ENCODE measurements at places on chromosomes 12 and 14.
A peak's percentile ranks its signal among the peaks of the same experiment; 100 is the strongest.

DNA sequence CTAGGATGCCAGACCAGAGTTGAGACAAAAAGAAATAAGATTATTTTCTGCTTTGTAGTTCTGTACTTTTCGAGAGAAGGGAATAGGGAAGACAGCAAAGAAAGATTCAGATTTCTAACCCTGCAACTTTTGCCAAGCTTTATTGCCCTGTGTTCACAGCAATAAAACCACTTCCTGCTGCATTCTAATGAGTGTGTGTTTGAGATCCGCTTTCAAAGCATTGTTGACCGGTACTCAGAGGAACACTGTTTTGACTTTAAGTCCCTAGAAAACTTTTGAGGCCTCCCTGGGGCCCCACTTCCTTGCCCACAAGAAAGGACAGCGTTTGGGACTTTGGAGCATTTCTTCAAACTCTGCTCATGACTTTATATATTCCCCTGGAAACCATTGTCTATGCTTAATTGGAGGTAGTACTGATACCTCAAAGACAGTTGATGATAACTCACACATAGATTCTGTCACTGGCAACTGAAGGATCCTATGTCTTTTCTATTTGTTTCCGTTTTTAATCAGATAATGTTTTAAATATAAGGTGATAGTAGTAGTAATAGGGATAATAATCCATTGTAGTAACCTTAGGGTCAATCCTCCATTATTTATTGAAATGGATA, 1.3 kb downstream of the RNASE6 start:
- ATAC-seq = no peak

DNA sequence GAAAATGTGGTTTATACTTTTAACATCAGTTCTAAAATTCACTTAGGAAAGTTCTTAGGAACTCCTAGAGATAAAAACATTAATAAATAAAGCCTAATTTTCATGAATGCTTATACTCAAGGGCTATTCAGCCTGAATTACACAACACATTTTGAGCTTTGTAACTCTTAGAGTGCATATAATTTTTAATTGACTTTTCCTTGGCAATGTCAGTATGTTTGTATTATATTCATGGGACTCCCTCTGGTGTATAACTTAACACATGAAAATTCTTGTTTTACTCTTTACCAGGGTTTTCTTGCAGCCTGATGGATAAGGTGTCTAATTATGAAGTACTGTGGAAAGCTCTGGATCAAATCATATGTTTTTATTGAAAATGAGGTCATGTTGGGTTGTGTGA, 150.6 kb upstream of the HMGA2 start:
- peak; percentile 42 for ATAC-seq

- no peak for ATAC-seq
Measured at GRCh38 chr12:86228656-86229055, 27.5 kb downstream of the MGAT4C start.

DNA sequence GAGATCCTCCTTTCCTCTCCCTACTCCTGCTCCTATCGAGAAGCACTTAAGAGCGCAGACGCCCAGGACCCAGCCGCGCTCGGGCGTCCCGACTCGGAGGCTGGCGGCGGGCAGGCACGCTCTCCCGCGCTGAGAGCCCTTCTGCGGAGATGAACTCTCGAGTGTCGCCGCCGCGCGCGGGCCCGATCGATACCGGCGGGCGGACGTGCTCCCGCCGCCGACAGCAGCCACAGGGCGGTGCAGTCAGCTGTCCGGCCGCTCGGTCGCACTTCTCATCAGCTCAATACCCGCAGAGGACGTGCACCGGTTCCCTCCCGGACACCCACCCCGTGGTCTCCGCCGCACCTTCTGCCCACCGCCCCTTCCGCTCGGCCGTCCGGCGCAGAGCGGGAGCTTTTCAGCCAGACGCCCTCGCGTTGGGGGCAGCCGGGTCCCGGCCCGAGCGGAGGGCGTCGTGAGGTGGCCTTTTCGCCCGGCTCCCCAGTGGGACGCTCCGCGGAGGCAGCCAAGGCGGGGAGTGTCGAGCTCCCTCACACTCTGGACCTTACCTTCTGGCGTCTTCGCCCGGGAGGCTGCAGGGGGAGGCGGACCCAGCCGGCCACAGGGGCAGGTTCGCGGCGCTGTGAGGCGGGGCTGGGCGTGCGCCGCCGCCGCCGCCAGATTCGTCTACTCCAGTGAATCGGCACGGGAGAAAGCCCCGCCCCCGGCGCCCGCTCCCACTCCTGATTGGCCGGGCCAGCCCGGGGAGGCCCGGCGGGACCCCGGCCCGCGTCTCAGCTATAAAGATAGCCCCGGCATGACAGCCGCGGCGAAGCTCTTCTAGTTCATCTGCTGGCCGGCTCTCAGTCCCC, at the start of gene INSM2:
TSS of gene INSM2 (plus strand) at position 808 of the 851 bp plus-strand sequence. CDS start 89 bp downstream, outside the sequence.
- peak; percentile 75 for ATAC-seq

GRCh38 chr12:14403711-14404196, 38.3 kb downstream of the ATF7IP start:
- ATAC-seq = no peak

DNA sequence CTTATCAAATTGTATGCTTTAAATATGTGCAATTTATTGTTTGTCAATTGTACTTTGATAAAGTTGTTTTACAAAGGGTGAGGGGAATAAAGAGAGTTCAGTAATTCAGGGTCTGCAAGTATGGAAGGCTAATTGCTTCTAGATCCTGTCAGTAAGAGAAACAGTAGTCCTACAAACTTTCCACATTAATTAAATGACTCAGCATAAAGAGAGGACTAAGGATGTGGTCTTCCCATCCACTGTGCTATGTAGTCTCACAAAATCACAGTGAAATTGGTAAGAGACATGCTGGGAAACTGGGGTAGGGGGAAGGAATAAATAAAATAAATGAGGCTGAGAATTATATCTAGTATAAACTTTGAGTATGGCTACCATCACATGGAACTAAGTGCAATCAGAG, 130.2 kb upstream of the PKP2 start:
- no peak for ATAC-seq

DNA sequence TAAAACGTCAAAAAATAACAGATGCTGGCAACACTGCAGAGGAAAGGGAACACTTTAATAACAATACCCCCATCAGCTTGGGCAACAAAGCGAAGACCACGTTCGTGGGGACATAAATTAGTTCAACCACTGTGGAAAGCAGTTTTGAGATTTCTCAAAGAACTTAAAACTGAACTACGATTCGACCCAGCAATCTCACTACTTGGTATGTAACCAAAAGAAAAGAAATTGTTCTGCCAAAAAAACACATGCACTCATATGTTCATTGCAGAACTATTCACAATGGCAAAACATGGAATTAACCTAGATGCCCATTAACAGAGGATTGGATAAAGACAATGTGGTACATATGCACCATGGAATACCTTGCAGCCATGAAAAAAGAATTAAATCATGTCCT, 81.2 kb upstream of the RAP1B start:
- no peak for ATAC-seq

- ATAC-seq = no peak
Measured at GRCh38 chr12:110528277-110528839, 26.2 kb downstream of the RAD9B start.

GRCh38 chr12:57347284-57347683, 83.6 kb downstream of the R3HDM2 start:
- ATAC-seq = no peak

- no peak for ATAC-seq
Measured at GRCh38 chr12:68866950-68867349, 59.0 kb downstream of the MDM2 start.

GRCh38 chr12:6039894-6040601, 84.4 kb downstream of the VWF start:
- ATAC-seq = peak; percentile 66

DNA sequence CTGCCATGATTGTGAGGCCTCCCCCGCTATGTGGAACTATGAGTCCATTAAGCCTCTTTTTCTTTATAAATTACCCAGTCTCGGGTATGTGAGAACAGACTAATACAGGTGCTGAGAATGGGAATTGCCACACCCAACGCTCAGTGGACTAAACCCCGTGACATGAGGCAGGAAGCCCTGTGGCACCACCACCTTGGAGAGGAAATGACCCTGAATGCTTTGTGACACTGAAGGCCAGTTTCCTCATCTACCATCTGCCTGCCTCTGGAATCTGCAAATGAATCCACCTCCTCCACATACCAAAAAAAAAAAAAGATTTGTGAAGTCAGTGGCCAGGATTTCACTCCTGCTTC, 41.6 kb downstream of the NT5DC3 start:
- peak; percentile 48 for ATAC-seq

GRCh38 chr12:25958428-25959070, at the start of gene RASSF8:
Gene RASSF8 (plus strand): TSS chr12:25958682. CDS start chr12:26055344, 96,662 bp downstream.
- peak; percentile 77 for ATAC-seq

GRCh38 chr12:114623737-114624136, 60.2 kb downstream of the TBX3 start:
- no peak for ATAC-seq

- ATAC-seq = peak; percentile 3
Measured at GRCh38 chr12:57837864-57838562, 8.5 kb downstream of the CTDSP2 start.

GRCh38 chr12:47326190-47326589, 246.4 kb upstream of the AMIGO2 start:
- no peak for ATAC-seq

DNA sequence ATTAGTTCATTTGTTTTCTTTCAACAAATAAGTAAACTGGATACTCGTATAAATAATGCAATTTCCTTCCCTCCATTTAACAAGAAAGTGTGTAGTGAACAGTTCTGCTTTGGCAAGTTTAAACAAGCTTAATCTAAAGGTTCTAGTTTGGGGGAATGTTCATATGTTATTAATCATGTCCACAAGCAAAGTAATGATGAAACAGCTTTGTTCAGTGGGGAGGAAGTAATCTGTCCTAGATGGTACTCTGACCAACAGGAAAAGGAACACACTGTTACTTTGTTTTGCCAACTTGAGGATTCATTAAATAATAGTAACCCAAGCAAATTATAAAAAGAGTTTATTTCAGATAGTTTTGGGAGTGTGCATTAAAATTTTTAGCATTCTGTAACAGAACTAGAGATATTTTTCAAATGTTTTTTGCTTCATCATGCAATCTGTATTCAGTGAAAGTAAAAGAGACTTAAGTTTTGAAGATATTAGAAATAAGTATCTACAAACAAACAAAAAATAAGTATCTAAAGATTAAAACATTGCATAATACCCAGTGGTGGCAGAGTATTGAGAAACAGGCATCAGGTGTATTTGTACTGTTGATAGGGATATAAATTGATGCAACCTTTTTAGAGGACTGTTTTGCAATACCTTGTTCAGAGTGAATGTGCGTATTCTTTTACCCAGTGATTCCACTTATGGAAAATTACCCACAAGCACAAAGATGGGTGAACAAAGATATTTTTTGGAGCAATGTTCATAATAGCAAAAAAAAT, 61.1 kb downstream of the RAB35 start:
- ATAC-seq = peak; percentile 86

GRCh38 chr14:74526854-74527585, 33.5 kb downstream of the ISCA2 start:
- ATAC-seq = no peak

- no peak for ATAC-seq
Measured at GRCh38 chr14:105309371-105309770, 5.2 kb upstream of the PACS2 start.

- ATAC-seq = no peak
Measured at GRCh38 chr12:87382959-87383566, 646.1 kb downstream of the C12orf50 start.

DNA sequence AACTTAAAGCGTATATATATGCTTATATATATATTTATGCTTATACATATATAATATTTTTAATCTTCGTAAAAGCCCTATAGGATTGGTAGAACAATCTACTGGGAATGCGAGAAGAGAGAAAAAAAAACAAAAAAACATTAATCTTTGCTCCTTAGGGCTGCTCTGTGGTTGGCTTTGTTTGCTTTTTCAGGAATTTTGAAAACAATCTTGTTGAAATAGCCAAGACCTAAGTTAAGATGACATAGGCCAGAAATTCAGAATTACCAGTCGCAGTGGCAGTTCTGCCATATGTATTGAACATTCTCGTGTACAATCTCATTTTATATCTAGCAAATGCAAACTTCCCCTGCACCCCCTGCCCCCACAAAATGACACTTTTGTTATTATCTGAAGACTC, 699 bp downstream of the KLRF2 start:
- no peak for ATAC-seq

- ATAC-seq = no peak
Measured at GRCh38 chr14:30692669-30693068, 70.5 kb downstream of the SCFD1 start.

GRCh38 chr12:90042920-90043641, 334.4 kb upstream of the ATP2B1 start:
- ATAC-seq = no peak

- ATAC-seq = no peak
Measured at GRCh38 chr14:99728231-99728920, 44.3 kb downstream of the CYP46A1 start.

- ATAC-seq = no peak
Measured at GRCh38 chr12:45966486-45966885, 23.9 kb downstream of the SCAF11 start.

DNA sequence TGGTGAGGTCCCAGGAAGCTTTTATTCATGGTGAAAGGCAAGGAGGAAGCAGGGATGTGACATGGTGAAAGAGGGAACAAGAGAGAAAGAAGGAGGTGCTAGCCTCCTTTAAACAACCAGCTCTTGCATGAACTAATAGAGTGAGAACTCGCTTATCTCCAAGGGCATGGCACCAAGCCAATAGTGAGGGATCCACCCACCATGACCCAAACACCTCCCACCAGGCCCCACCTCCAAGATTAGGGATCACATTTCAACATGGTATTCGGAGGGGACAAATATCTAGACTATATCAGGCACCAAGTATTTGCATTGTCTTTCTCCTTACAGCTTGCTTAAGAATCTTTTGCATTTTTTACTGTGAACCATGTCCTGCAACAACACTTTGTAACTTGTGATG, 91.9 kb upstream of the DHRS4 start:
- ATAC-seq = no peak

- ATAC-seq = peak; percentile 76
Measured at GRCh38 chr14:74973003-74973653, 17.7 kb upstream of the PGF start.

GRCh38 chr12:124753228-124753591, 110.5 kb downstream of the SCARB1 start:
- no peak for ATAC-seq

DNA sequence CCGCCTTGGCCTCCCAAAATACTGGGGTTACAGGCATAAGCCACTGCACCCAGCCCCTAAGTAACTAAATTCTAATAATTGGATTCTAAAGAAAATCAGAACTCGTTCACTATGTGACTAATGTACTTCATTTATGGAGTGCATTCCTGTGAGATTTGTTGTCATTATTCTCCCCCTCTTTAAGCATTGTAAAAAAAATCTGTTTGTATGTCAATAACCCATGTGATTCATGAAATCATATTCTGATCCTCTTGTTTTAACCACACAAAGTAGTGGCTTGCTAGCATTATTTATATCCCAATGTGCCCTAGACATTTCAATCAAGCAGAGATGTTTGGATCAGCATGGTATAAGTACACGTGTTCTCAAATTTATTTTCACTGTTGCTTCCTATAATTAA, 78.2 kb upstream of the OSBPL8 start:
- ATAC-seq = no peak

GRCh38 chr14:104746934-104747481, 5.9 kb upstream of the SIVA1 start:
- peak; percentile 49 for ATAC-seq

- peak; percentile 59 for ATAC-seq
Measured at GRCh38 chr14:24965934-24966578, 83.9 kb downstream of the STXBP6 start.

GRCh38 chr14:74531467-74531866, 37.9 kb downstream of the ISCA2 start:
- peak; percentile 79 for ATAC-seq

- ATAC-seq = peak; percentile 19
Measured at GRCh38 chr14:35342489-35343010, 50.4 kb downstream of the PSMA6 start.

GRCh38 chr14:21913759-21914158, 240.1 kb upstream of the OR4E1 start:
- peak; percentile 46 for ATAC-seq

GRCh38 chr12:50338920-50339645, 55.8 kb upstream of the LIMA1 start:
- ATAC-seq = no peak
